ENCODE measurements at places on chromosomes 16 and 17. TPM values are rescaled to one million over a fixed set of nuclear protein-coding genes. Genes with fewer than 3 reads are reported as not detected.

Gene RPGRIP1L
- total RNA-seq: 19.8 TPM

Gene ATP2A1
- 3.0 TPM for total RNA-seq

Gene STH
- not detected for total RNA-seq

Gene WNK4
- total RNA-seq: 0.37 TPM

Gene MEOX1
- total RNA-seq: 0.82 TPM

Gene ABCA5
- total RNA-seq: 11.7 TPM

Gene KRTAP9-8
- not detected for total RNA-seq
